ENCODE measurements at places on chromosomes 7 and 10.
A peak's percentile ranks its signal among the peaks of the same experiment; 100 is the strongest.

GRCh38 chr7:122143376-122143750, 686 bp downstream of the AASS start:
- no peak for DNase-seq

DNA sequence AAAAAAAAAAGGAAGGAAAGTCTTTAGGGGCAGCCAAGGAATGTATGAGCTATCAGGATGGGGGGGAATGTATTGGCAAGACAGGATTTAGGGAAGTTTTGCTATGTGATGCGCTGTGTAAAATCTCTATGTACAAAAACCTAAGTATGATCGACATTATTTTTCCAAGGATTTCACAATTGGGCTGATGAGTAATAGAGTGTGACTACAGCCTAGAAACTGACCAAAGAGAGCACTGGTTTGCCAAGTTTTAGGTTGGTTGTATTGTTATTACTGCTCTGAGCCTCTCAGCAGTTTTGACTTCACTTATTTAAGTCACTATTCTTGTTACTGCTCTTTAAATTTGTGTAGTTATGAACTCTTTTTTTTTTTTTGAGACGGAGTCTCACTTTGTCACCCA, 107.3 kb downstream of the NRCAM start:
- DNase-seq, result peak; percentile 33

GRCh38 chr10:3775696-3776551, 9.1 kb downstream of the KLF6 start:
- DNase-seq, result no peak

DNA sequence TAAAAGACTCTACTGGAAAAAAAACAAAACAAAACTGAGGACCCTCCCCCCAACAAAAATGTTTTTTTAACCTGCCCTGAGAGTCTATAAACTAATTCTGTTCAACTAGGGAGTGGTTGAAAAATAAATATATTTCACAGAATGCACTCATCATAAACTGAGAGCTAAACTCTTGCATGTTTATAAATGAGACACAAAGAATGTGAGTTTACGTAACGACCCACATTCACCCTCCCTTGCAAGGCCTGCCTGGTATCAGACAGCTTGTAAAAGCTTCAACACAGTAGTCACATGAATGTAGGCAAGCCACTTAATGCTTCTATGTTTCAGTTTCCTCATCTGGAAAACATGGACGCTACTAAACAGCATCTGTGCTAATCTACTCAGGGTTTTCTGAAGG, 50.3 kb downstream of the JAZF1 start:
- peak; percentile 29 for DNase-seq

- DNase-seq, result no peak
These were observed 167.4 kb downstream of the IMMP2L start for GRCh38 chr7:111394891-111395290.

DNA sequence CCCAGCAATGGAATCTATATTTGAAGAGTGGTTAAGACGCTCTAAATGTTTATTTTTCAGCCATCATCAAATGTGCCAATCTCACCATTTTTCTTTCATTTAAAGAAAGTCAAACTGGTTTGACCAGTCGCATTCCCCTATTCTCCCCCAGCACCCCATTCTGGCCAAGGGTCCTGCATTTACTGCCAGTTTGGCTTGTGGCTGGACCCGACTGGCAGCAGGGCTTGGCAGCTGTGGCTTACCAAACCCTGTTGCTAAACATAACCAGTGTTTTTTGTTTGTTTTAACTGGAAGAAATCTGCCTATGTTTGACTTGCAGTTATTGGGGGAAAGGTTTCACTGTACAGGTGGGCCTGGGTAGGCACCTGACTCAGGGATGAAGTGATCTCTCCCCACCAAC, 116.3 kb downstream of the CYP26A1 start:
- no peak for DNase-seq

- no peak for DNase-seq
These were observed 222.3 kb downstream of the SFMBT2 start for GRCh38 chr10:7188456-7189050.

GRCh38 chr10:90865401-90865800, 6.4 kb upstream of the RPP30 start:
- DNase-seq, result peak; percentile 27

- no peak for DNase-seq
These were observed 138.4 kb upstream of the HGF start for GRCh38 chr7:81908220-81908619.

- DNase-seq, result no peak
These were observed 100.6 kb upstream of the GLCCI1 start for GRCh38 chr7:7867846-7868571.

- DNase-seq, result no peak
These were observed 69.5 kb upstream of the VOPP1 start for GRCh38 chr7:55641811-55642210.

GRCh38 chr10:71161425-71161824, 50.9 kb upstream of the UNC5B start:
- no peak for DNase-seq

GRCh38 chr7:111840528-111840927, 278.2 kb upstream of the IMMP2L start:
- DNase-seq, result no peak

DNA sequence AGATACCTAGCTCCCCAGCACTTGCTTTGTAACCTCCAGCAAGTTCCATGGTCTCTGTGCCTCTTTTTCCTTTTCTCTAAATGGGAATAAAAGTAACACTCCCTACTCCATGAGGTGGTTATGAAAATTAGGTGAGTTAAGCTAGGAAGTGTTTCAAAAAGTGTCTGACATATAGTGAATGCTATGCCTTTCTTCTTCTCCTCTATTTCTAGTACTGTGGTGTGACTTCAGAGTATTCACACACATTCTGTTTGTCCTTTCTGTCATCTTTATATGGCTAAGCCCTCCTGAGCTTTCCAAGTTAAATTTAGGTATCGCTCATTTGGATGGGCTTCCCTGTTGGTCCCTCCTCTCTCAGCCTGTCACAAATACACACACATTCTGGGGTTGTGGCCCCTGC, 229.7 kb downstream of the EXOC4 start:
- DNase-seq, result no peak

- DNase-seq, result no peak
These were observed 86.6 kb upstream of the MACROH2A2 start for GRCh38 chr10:69965919-69966662.

DNA sequence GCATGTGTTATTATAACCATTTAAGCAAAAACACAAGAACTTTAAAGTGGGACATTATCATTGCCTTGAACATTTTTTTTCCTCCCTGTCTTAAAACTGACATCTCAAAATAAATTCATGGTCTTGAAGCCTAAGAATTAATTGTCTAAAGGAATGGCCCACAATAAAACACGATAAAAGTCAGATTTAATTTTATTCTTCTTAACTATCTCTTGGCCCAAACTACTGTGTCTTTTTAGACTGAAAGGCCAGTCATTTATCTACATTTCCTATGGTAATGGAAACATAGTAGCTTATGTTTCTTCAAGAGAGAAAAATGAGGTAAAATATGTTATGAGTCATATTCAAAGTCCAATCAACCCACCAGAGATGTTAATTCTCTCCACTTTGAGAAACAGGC, 24.4 kb upstream of the ETV1 start:
- DNase-seq, result no peak

DNA sequence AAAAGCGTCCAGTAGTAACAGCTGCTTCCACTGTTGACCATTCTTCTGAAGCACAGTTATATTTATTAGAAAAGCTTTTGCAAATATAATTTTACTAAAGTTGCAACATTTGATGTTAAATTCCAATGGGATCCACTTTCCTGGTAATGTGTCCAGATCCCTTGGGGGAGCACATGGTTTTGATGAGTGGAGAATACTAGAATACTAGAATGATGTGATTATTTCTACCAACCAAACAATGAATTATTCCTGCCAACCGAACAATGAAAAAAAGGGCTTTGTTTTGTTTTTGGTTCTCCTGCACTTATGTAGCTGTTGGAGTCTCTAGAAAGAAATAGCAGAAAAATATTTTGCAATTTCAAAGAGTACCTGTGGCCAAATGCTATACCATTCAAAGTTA, 59.1 kb downstream of the BPGM start:
- no peak for DNase-seq

- peak; percentile 9 for DNase-seq
These were observed 90.5 kb downstream of the TWIST1 start for GRCh38 chr7:19026888-19027287.

DNA sequence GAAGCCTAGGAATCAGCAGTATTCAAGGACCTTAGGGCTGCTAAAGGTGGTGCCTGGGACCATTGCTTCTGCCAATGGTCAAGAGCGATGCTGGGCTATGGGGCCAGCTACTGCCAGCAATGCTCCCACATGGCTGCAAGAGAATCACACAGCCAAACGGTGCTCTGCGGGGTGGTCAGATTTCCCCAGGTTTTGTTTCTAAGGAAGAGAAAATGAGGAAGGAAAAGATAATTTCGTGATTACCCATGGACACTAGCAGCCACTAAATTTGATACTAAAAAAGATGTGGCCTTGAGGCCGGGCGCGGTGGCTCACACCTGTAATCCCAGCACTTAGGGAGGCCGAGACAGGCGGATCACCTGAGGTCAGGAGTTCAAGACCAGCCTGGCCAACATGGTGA, 83.0 kb downstream of the LYZL2 start:
- DNase-seq, result no peak

- DNase-seq, result no peak
These were observed 100.6 kb upstream of the PDE1C start for GRCh38 chr7:32170838-32171237.

All from AG08395 (cell line).